ENCODE measurements at places on chromosomes 4 and X.

- no peak for DNase-seq
Measured at GRCh38 chr4:38529189-38530115, 134.5 kb upstream of the KLF3 start.

GRCh38 chr4:186727169-186727976 lies 3.7 kb upstream of the FAT1 start:
- DNase-seq: no peak

DNA sequence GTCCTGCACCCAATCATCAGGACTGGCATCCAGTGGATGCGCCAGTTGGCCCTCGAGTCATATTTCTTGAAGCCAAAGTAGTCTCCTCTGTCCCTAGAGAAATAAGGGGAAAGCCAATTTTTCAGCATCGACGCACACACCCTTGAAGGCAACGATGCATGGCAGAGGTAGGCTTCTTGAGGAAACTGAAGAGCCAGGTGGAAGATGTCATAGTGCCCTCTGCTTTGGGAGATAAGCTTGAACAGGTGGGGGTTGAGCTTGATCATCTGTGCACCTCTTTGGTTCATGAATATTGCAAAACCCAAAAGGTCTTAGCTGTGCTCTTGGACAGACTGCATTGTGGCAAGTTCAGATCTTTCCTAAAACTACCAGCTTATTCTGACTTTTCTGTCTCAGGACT lies 34.6 kb upstream of the WDR1 start:
- DNase-seq: no peak

DNA sequence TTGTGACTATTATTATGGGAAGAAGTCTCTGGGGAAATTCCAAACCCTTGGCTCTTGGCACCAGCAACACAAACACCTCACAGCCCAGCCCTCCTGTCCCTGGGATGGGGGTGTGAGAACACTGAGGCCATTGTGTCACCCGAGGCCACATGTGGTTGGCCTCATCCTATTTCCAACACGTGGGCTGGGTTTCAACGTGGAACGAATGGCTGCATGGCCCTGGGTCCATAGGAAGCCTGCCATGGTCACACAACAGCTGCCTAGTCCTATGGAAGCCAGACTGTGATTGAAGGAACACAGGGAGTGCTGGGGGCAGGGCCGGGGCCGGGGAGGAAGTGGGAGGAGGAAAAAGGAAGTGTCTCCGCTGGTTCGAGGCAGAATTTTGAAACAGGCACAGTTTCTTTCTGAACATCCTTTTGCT lies 10.0 kb downstream of the CLCN4 start:
- DNase-seq: peak; percentile 28

- DNase-seq: peak; percentile 78
Measured at GRCh38 chr4:102825261-102826091, 1.9 kb downstream of the UBE2D3 start.

DNA sequence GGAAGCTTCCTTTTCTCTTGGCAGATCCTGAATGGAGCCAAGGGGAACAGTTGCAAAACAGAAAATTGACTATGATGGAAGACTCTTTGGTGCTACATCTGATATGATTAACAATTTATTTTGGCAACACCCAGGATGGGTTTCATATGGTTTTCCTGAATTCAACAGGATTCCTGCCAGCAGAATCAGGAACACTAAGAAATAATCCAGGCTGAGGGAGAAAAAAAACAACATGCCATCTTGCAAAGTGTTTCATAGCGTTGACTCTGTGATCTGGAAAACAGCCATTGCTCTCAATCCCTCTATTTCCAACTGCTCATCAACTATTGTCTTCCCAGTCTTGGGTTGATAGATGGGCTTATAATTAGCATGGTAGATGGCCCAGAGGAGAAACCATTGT lies 303.8 kb upstream of the KLF3 start:
- no peak for DNase-seq

- DNase-seq: no peak
Measured at GRCh38 chrX:38312436-38312835, 14.9 kb downstream of the RPGR start.

DNA sequence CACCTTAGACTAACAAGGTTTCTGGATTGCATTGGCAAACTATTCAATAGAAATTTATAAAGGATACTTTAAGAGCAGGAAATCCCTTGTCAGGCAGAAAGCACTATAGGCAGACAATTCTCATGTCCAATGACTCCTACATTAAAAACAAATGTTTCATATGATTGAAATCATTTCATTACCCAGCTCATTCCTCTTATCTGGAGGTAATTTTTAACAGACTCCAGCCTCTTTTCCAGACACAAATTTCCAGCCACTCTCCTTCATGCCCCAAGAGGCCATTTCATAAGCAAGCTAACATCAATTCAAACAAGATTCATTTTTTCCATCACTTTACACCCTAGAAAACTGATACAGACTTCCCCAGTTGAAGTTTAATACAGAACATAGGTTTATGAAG lies 495.1 kb upstream of the FRG1 start:
- no peak for DNase-seq

DNA sequence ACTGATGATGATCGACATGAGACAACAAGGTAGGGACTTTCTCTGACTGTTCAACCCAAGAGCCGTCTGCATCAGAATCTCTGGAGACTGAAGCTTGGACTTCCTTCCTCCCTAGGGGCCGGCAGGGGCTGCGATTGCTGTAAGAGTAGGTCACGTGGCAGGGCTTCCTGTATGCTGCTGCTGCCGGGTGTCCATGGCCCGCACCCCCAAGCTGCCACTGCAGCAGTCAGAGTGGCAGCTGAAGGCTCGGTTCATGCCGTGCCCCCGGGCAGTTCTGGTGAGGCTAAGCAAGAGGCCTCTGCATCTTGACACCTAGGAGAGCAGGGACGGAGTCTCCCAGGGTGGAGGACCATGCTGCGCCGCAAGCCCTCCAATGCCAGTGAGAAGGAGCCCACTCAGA lies at the start of gene SASH3:
Gene SASH3 (plus strand): TSS at position 203 of the 400 bp plus-strand sequence. CDS start 149 bp downstream, at position 352.
- no peak for DNase-seq

GRCh38 chr4:185677637-185678314 lies 134.2 kb downstream of the SORBS2 start:
- DNase-seq: no peak

DNA sequence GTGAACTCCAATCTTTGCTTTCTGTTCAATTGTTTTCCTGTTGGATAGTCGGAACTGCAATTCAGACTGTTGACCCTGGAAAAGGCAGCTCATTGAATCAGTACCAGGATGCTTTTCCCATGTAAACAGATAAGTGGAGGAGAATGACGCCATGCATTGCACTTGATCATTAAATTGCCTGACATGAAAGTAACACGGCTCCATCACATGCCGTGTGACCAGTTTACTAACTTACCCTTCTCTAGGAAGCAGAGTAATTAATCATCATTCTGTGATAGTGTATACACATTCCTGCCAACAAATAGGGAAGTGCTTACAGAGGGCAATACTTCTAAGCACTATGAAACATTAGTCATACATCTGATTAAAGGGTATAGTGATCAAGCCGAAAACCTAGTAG lies 101.4 kb downstream of the PPARGC1A start:
- no peak for DNase-seq

GRCh38 chrX:17559728-17560379 lies 177.4 kb upstream of the SCML1 start:
- DNase-seq: no peak

GRCh38 chr4:73868206-73869129 lies 725 bp upstream of the CXCL1 start:
- no peak for DNase-seq

DNA sequence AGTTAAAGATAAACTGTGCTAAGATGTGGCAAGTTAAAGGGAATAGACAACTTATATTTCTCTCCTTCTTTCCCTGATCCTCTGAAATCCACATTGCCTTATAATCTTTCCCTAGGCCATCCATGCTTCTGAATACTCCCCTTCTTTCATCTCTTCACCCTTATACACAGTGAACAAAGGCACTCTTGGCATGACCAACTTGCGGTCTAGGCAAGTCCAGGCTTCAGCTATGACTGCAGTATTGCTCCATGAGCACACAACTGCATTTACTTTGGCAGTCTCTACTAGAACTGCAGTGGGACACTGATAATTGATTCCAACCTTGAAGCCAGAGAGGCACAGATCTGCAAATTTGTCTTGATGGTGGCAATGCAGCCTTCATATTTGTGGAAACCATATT lies 24.2 kb upstream of the UBA6 start:
- DNase-seq: no peak

DNA sequence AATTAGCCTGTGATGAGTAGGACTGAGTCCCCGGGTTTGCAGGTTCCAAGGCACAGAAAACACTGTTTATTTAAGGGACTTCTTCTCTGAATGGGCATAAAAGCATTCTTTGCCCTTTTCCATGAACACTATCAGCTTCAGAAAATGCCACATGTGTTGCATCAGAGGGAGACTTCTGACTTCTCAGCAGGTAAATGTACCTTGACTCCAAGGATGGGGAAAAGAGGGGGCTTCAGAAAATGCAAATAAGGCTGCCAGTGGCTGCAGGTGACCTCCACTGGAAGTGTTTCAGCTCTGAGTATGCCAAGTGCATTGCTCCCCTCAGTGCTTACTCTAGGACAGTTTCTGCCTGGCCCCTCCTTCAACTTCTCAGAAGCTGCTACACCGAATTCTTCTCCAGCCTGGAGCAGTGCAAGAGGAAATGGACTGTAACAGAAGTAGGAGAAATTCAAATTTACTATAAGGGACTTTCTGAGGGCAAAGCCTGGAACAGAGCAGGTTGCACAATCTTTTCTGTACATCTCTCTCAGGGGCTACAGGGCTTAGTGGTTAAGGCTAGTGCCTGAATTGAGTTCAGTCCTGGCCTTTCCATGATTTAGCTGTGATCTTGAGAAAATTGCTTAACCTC lies 233.2 kb downstream of the PTTG2 start:
- no peak for DNase-seq

DNA sequence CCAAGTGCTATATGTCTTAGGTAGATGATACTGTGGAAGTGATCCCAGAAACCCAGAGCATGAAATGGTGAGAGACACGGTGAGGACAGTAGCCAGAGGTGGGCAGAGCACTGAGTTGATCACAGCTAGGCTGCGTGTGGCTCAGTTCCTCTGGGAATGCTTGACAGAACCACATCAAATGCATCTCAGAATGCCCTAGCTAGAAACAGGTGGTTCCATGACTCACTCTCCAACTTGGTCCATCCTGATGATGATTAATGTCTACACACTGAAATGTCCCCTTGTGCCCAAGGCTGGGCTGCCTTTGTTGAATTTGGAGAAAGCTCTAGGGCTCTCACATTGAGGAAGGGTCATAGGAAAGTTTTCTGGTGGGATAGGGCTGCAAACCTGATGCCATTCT lies 113.6 kb downstream of the ZNF518B start:
- DNase-seq: no peak

DNA sequence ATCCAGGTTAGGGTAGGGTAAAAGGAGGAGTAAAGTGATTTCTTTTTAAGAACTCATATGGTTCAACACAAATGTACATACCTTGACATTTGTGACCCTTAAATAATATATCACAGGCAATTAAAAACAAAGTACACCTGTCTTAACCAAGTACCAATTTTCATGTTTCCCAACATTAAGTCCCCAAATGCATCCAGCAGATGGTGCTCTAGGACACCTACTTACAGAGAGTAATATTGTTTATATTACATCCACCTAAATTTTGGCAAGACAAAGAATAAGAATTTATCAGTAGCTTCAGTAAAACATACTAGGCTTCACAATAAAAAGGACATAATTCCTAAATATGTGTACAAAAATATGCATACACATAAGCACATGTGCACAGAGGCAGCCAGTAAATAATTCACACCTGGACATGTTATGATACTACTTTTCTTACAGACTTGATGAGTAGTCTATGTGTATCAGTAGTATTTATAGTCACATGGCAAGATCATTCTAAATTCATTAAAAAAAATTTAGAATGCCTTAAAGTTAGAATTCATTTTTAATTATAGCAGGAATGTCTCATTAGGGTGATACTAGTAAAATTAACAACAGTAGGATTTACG lies 219.7 kb downstream of the DCLK2 start:
- DNase-seq: peak; percentile 26

DNA sequence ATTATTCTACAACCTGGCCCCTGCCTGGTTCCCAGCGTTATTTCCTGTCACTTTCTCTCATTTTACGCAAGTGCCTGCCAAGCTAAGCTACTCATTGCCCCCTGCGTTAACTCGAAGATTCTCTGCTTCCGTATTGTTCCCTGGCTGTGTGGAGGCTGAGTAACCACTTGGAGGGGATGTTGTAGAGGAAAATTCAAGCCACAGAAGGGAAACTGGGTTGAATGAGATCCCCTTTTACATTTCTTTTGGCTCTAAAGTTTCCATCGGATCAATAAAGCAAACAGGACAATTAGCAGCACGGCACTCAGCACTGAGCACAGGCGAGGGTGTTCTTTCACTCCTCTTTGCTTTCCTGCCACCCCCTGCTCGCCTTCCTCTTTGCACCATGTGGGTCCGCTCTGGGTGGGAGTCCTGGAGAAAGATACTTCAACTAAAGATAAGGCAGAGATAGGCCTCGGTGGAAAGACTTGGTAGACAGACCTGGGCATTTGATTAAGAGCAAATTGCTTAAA lies 4.2 kb upstream of the TMSB4X start:
- DNase-seq: peak; percentile 44

DNA sequence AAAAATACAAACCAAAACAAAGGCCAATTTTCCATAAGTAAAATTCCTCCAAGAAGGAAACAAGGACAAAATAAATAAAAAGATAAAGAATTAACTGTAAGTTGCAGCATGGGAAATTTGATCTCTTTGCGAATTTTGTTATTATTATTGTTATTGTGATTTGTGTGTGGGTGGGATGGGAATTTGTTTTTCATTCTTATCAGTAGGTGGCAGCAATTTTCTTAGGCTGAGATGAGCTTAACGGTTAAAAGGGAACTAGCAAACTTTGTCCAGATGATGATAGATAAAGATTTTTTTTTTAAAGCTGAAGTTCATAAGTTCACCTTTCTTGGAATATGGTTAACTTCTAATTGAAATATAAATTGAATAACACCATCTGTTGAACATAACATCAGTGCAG lies 83.2 kb upstream of the IL1RAPL2 start:
- no peak for DNase-seq

- peak; percentile 34 for DNase-seq
Measured at GRCh38 chrX:87299563-87300160, 217.9 kb upstream of the KLHL4 start.

- peak; percentile 5 for DNase-seq
Measured at GRCh38 chrX:37779857-37780256, at the start of gene CYBB. TSS of gene CYBB (plus strand) at chrX:37780059. CDS start at chrX:37780078, 19 bp downstream.

GRCh38 chrX:68827848-68828624 lies 785 bp upstream of the EFNB1 start:
- DNase-seq: peak; percentile 68

GRCh38 chrX:69362856-69363255 lies 141.3 kb upstream of the NALF2 start:
- no peak for DNase-seq

- no peak for DNase-seq
Measured at GRCh38 chr4:33437406-33437805, 2717.2 kb downstream of the PCDH7 start.

DNA sequence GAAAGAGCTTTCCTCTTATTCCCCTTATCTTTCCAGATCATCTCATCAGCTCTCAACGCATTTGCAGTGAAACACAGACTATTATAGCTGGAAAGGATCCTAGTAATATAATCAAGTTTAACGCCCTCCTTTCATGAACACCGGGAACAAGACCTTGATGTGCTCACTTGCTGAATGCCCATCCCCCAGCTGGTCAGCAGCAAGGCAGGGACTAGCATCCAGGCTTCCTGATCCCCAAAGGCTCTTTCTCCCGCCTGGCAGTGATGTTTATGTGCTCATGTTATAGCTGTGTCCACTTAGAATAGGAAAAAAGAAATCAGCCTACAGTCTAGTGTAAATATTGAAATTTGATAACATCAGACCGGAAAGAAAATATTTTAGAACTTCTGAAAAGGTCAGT lies 24.6 kb downstream of the GPC4 start:
- no peak for DNase-seq

Data from midbrain (tissue), 1 donor.